Thymus (tissue), 14 donors: ENCODE measurements at places on chromosomes 7 and 10. TPM values are rescaled to one million over a fixed set of nuclear protein-coding genes. Genes with fewer than 3 reads are reported as not detected.

The OR2A7 gene
- total RNA-seq = 0.24 TPM

DNA sequence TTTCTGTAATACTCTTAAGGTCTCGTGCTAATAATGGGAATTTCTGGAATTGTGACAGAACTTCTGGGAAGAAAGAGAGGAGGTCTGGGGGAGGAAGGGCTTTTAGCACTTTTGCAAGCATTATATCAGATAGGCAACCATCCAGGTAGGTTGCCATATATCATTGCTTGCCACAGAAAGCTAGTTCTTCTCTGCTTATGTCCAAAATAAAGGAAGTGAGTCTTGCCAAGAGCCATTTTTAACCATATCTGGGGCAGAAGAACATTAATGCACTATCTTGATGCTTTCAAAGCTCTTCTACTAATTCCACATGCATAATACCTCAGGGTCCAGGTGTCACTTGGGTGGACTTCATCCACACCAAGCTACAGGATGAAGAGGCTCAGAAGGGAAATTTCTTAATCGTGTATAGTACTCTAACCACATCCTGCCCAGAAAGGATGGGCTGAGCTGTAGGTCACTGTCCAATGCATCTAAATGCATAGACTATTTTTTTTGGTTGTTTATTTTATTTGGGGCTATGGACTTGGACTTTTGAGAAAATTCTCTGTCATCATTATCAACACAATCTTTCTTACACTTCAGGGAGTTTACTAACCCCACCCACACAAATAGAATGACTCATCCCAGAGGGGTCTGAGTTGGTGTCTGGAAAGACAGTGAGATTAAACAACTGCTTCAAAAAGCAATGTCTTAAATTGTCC, 68.9 kb upstream of the ADO start:
- DNase-seq = no peak
- no peaks in the 10 kb centered on the region for H3K27me3 ChIP-seq
- H3K27ac ChIP-seq = no peak overlapping the region
- no peaks in the 10 kb centered on the region for H3K36me3 ChIP-seq
- H3K4me3 ChIP-seq = no peak overlapping the region

The TET1 gene
- 6.4 TPM for total RNA-seq

The KLF14 gene
- 0.05 TPM for total RNA-seq

DNA sequence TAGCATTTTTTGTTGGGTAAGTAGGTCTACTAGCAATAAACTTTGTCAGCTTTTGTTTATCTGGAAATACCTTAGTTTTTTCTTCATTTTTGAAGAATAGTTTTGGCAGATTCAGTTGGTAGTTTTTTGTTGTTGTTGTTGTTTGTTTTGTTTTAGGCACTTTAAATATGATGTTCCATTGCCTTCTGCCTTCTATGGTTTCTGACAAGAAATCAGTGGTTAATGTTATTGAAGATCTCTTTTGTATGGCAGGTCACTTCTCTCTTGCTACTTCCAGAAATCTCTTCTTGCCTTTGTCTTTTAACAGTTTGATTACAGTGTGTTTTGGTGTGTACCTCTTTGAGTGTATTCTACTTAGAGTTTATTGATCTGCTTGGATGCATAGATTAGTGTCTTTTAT, 41.8 kb upstream of the ZNF365 start:
- H3K36me3 ChIP-seq = no peaks in the 10 kb centered on the region
- H3K4me1 ChIP-seq = no peaks in the 10 kb centered on the region
- H3K27me3 ChIP-seq = no peaks in the 10 kb centered on the region
- H3K4me3 ChIP-seq = no peak overlapping the region

GRCh38 chr7:66668677-66669076, 40.0 kb downstream of the KCTD7 start:
- H3K4me1 ChIP-seq = no peaks in the 10 kb centered on the region
- H3K27ac ChIP-seq = no peak overlapping the region
- no peak for DNase-seq
- no peak overlapping the region for H3K4me3 ChIP-seq
- no peaks in the 10 kb centered on the region for H3K36me3 ChIP-seq
- no peaks in the 10 kb centered on the region for H3K27me3 ChIP-seq

GRCh38 chr7:114466917-114467316, 52.3 kb downstream of the FOXP2 start:
- H3K27ac ChIP-seq = no peak overlapping the region
- H3K4me3 ChIP-seq = no peak overlapping the region
- no peaks in the 10 kb centered on the region for H3K27me3 ChIP-seq
- no peaks in the 10 kb centered on the region for H3K36me3 ChIP-seq
- DNase-seq = no peak

GRCh38 chr10:91711885-91712680, 79.2 kb upstream of the PPP1R3C start:
- H3K4me3 ChIP-seq = no peak overlapping the region
- no peaks in the 10 kb centered on the region for H3K4me1 ChIP-seq
- no peaks in the 10 kb centered on the region for H3K36me3 ChIP-seq
- H3K27me3 ChIP-seq = no peaks in the 10 kb centered on the region

GRCh38 chr10:22643775-22644174, 70.6 kb downstream of the PIP4K2A start:
- H3K4me1 ChIP-seq = peaks cover 10% of the 10 kb centered on the region
- no peak for DNase-seq
- H3K36me3 ChIP-seq = no peaks in the 10 kb centered on the region
- no peak overlapping the region for H3K27ac ChIP-seq
- H3K27me3 ChIP-seq = no peaks in the 10 kb centered on the region

DNA sequence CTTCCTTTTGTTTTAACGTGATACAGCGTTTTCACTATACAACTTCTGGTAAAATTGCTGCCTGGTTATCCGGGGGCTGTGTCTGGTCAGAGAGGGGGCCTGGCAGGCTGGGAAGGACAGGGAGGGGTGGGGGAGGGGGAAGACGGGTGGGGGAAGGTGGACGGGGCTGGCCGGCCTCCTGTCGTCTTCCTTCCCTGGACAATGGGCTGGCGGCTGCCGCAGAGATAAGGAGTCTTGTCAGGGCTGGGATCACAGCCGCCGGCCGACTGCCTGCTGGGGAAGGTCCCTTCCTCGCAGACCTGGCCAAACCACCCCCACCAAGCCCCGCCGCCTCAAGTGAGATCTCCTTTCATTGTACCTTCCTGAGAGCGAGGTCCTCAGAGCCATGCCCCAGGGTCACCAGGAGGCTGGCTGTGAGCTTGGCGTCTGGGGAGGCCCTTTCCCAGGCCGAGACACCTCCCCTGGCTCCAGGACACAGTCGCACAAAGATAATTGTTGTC, 151.2 kb upstream of the TNRC18 start:
- no peaks in the 10 kb centered on the region for H3K36me3 ChIP-seq
- H3K4me1 ChIP-seq = peaks cover 12% of the 10 kb centered on the region
- no peak for DNase-seq
- no peaks in the 10 kb centered on the region for H3K27me3 ChIP-seq
- no peak overlapping the region for H3K27ac ChIP-seq

- H3K4me1 ChIP-seq = no peaks in the 10 kb centered on the region
- no peak for DNase-seq
- no peaks in the 10 kb centered on the region for H3K36me3 ChIP-seq
Observed at GRCh38 chr10:88953662-88954061, 1.1 kb upstream of the ACTA2 start.

DNA sequence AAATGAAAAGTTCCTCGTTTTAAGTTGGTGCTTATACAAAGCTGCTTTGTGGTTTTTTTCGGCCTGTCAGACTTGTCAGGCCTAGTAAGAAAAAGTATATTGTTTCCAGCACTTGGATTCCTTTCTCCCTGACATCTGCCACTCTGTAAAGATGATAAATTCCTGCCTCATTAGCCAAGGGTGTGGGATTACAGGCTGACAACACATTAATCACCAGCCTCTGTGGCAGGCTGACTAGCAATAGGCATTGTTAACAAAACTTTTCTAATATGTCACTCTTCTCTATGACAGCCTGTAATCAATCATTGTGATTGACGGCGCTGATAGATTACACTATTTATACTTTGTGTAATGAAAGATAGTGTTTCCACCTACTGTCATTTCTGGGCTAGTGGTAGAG, 682.5 kb downstream of the LRMDA start:
- H3K4me1 ChIP-seq = no peaks in the 10 kb centered on the region
- no peak overlapping the region for H3K27ac ChIP-seq
- no peak for DNase-seq

DNA sequence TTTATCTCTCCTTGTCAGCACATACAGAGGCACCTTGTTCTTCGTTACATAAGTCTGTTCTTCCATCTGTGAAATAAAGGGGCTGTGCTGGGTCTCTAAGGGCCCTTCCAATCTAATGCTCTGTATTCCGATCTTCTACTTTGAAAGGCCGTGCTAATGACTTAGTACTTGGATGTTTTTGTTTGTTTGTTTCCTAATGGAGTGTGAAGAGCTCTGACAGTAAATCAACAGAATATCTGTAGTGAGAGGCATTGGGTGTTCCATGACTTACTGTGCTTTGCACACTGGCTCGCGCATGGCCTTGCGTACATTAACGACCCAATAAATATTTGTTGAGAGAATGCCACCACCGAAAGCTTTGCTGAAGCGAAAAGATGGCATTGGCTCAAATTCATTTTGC, 162.1 kb downstream of the CHN2 start:
- H3K27me3 ChIP-seq = no peaks in the 10 kb centered on the region
- no peaks in the 10 kb centered on the region for H3K36me3 ChIP-seq
- H3K4me3 ChIP-seq = no peak overlapping the region
- DNase-seq = no peak

The SDK1 gene
- total RNA-seq = 3.2 TPM

DNA sequence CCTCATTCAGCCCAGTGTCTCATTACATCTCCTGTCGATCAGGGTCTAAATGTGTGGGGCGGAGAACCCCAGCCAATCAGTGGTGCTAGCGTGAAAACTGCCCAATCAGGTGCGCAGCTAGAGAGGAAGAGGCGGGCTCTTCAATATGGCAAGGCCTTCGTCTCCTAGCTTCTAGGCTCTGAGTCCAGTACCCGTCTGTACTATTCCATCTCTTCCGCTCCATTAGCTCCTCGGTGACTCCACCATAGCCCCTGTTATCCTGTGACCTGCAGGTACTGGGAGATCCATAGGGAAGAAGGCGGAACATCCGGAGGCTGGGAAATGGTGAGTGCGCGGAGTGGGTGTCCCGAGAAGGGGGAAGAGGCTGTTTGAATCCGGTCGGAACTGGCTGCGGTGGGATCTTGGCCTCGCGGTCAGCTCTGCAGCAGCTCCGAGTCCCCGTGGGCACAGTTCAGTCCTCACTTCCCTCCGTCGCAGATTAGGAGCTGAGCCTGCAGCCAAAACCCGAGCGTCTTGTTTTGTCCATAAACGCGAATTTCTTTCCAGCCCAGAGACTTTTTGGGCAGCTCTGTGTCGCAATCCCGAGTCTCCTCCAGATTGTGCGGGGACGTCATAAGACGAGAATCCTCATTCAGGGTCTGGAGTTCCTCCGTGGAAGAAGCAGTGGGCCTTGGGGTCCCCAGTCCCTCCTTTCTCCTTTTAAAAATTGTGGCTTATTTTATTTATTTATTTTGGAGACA, at the start of gene ZNF727:
ZNF727 (plus strand) TSS at position 134 of the 740 bp plus-strand sequence; CDS start at position 322, 188 bp downstream.
- H3K27ac ChIP-seq = no peak within 1 kb of the TSS
- H3K4me1 ChIP-seq = no peaks in the 10 kb centered on the region
- H3K27me3 ChIP-seq = no peaks in the 10 kb centered on the region
- DNase-seq = no peak

The DNAJC12 gene
- 4.4 TPM for total RNA-seq

The VSIR gene
- total RNA-seq = 25.2 TPM

DNA sequence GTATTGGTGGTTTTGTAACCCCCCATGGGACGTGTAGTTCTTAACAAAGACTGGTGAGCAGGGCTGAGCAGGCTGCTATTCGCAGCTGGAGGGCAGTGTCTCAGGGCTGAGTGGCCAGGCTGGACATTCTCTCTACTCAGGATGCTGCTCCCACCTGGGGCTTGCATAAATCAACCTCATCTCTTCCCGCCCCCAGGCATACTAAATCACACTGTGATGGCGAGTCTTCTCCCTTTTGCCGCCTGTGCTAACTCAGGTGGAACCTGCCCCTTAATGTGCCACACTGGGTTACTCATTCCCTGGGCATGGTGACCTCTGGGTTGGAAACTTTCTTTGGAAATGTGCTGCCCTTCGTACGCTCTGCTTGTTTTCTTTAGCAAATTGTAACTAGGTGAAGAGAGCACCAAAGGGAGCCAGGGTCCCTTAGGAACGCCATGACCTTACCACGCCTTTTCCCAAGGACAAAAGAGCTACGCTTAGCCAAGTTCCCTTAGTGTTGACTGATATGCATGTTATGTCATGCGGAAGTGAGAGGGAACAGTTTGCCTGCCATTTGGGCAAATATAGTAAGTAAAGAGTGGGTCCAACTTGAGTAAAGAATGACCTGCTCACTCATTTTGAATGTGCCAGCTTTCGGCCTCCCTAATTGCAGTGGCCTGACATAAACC, 40.4 kb upstream of the COBL start:
- no peak overlapping the region for H3K27ac ChIP-seq
- H3K4me3 ChIP-seq = no peak overlapping the region
- no peaks in the 10 kb centered on the region for H3K36me3 ChIP-seq

GRCh38 chr10:91340613-91341362, 69.4 kb upstream of the HECTD2 start:
- H3K4me1 ChIP-seq = no peaks in the 10 kb centered on the region
- no peak overlapping the region for H3K27ac ChIP-seq
- no peaks in the 10 kb centered on the region for H3K36me3 ChIP-seq
- DNase-seq = no peak

DNA sequence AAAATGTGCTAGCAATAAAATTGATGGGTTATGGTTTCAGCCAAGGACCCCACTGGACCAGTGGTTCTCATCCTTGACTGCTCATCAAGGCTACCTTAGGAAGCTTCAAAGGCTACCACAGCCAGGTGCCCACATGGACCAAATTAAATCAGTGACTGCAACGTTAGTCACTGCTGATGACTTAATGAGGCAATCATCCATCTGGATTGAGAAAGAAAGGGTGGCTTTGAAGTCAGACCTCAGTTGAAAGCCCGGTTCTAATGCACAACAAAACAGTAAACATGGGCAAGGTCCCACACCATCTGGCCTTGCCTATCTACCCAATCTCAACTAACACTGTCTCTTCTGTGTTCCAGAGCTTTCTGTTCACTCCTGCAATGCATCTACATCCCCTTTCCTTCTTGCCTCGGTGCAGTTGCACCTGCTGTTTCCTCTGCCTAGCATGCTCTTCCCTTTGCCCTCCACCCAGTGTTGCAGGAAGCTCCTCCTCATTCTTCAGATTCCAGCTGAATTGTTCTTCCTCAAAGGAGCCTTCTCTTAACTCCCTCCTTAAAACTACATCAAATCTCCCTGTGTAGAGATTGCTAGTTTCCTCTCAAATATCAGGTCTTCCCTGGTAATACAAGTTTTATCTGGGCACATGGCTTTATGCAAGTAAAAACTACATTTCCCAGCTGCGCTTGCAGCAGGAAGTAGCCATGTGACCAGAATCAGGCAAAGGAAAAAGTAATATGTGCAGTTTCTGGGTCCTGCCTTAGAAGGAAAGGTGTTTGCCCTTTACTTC, 10.3 kb upstream of the KCNK18 start:
- H3K27ac ChIP-seq = no peak overlapping the region
- H3K4me3 ChIP-seq = no peak overlapping the region
- no peaks in the 10 kb centered on the region for H3K4me1 ChIP-seq
- DNase-seq = no peak
- peaks cover 4% of the 10 kb centered on the region for H3K27me3 ChIP-seq

- no peaks in the 10 kb centered on the region for H3K27me3 ChIP-seq
- no peak for DNase-seq
Observed at GRCh38 chr10:84267503-84268126, 22.8 kb downstream of the RGR start.

GRCh38 chr10:49169776-49170175, 18.4 kb downstream of the TMEM273 start:
- H3K27ac ChIP-seq = no peak overlapping the region
- peaks cover 3% of the 10 kb centered on the region for H3K4me1 ChIP-seq
- H3K27me3 ChIP-seq = no peaks in the 10 kb centered on the region
- no peak for DNase-seq
- H3K4me3 ChIP-seq = no peak overlapping the region

GRCh38 chr7:129713544-129713943, 102.0 kb downstream of the NRF1 start:
- no peak overlapping the region for H3K4me3 ChIP-seq
- no peaks in the 10 kb centered on the region for H3K27me3 ChIP-seq
- DNase-seq = no peak
- no peak overlapping the region for H3K27ac ChIP-seq

The ARHGAP22 gene
- total RNA-seq = 8.5 TPM
